ENCODE measurements at places on chromosomes 7 and 10.

GRCh38 chr10:527416-527815, 162.1 kb downstream of the DIP2C start:
- no peak for DNase-seq

- no peak for DNase-seq
These were observed 249.4 kb downstream of the CACNA2D1 start for GRCh38 chr7:82194016-82194643.

DNA sequence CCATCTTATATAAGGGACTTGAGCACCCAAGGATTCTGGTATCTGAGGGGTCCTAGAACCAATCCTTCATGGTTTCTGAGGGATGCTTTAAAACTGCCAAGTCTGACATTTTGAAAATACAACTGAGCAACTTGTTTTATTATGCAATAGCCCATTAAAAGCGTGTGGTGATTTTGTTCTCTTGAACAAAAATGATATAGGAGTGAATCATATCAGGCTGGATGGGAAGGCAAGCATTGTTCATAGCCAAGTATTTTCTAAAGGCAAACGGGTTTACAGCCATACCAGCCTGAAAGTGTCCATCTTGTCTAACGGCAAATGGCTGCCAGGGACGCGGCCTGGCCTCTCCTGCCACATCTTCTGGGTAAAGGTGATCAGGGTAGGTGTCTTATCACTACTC, 23.4 kb downstream of the RPP38 start:
- peak; percentile 45 for DNase-seq

DNA sequence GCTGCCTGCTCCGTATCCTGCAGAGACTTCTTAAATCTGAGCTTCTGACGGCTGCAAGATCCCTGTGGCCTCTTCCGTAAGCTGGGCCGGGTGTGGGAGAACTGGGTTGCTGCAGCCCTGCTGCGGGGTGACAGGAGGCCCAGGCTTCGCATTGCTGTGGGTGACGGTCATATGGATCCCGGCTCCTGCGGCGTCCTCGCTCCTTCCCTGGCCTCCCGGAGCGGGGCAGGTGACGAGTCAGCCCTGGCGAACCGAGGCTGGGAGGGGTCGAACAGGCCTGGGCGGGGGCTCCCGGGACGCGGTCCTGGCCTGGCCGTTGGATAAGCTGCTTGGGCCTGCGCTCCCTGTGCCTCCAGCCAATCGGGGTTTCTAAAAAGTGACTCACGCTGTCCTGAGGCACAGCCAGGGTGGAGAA, 7.8 kb upstream of the UBE2D1 start:
- peak; percentile 47 for DNase-seq

DNA sequence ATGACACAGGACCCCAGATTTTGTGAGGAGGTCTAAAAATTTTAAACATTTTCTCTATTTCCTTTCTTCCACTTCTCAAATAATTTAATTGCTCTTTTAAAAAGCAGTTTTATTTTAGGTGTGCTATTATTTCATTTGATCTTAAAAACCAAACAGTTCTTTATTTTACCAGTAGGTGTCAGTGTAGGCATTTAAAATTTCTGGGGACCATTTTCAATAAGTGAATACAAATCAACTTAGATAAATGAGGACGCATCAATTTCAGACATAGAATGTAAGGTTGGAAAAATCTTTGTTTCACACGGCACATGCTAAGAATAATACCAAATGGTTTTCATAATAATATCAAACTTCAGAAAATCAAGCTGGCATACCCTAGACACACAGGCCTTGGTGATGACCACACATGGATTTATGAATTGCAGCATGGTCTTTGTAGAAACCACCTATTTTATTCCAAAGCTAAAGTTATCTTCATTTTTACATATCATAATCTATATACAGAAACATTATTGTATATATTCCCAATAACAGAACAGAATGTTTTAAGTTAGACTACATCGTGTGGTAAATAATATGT, 127.6 kb upstream of the SLC26A5 start:
- peak; percentile 2 for DNase-seq

DNA sequence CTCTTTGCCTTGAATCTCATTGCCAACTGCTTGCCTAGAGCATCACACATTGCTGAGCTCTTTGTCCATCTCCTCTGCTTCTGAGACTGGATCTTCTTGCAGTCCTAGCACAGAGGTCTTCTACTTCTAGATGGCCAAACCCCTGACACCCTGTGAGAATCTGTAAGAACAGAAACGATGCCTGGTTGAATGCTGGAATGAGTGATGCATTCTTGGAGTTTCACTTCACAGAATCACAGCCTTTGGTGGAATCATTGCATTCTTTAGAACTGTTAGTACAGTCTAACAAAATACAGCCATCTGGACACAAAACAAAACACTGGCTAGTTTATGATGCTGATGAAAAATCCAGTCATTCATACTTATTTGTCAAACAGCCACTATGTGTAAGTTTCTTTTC, 141.7 kb upstream of the ITGB1 start:
- DNase-seq: peak; percentile 86

DNA sequence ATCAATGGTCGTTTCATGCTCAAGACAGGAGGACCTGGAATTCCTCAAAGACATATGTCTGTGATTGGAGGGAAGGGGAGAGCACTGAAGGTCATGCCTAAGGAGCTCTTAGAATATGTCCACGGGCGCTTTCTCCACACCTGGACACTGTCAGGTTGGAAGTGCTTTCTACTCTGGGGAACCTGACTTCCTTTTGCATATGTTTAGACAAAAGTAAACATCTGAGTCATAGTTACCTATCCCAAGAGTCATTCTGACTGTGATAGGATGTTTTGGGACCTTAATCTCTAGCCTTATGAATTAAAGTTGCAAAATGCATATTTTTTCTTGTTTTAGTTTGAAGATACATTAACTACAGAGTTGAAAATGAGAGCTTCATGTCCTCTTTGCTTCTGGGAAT, 251.7 kb downstream of the KLF6 start:
- DNase-seq: no peak

- DNase-seq: no peak
These were observed 13.7 kb downstream of the CLCN1 start for GRCh38 chr7:143329471-143330170.

DNA sequence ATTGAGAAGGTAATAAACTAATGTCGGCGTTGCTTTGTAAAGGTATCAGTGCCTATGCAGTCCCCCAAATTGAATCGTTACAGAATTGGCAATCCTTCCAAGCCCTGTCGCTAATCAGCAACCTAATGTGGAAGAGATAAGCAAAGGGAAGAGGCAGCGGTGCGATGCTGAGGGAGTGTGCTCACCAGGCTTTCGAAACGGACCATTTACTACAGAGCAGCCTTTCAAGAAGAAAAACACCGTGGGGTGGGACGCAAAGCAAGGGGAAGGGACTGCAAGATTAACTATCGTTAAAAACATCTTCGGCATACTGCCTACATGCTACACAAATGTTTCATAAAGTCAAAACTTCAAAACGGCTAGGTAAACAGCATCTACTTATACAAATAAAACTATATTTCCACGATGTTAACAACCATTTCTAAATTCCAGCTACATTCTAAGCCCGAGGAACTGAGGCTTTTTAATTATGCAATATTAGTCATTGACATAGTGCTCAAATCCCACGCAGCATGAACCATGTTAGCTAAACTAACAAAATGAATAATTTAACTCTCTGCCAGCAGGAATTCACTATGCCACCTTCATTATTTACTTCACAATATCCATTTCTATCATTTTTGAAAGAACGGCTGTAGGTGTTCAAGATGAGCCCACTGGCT, 85.2 kb downstream of the CHCHD3 start:
- no peak for DNase-seq

GRCh38 chr7:136179851-136180721, 202.9 kb upstream of the MTPN start:
- DNase-seq: no peak

GRCh38 chr10:17176091-17176490, 25.4 kb downstream of the TRDMT1 start:
- DNase-seq: no peak

DNA sequence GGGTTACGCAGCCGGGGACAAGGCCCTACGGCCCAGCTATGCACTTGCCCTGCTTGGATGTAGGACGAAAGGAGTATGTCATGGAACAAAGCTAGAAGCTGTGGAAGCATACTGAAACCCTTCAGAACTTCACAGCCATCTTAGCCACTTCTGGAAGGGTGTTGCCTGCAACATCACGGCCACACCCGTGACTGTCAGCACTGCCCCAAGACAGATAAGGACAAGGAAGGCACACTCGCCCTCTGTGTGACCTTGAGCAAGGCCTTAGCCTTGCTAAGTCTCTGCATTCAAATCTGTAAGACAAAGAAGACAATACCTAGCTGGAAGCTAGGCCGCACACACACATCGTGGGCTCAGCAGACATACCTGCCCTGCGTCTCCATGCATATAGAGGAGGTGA, 352.5 kb upstream of the MGMT start:
- no peak for DNase-seq

Data from GM04503 (cell line).